ENCODE measurements at places on chromosomes 2 and 18.
A peak's percentile ranks its signal among the peaks of the same experiment; 100 is the strongest.

DNA sequence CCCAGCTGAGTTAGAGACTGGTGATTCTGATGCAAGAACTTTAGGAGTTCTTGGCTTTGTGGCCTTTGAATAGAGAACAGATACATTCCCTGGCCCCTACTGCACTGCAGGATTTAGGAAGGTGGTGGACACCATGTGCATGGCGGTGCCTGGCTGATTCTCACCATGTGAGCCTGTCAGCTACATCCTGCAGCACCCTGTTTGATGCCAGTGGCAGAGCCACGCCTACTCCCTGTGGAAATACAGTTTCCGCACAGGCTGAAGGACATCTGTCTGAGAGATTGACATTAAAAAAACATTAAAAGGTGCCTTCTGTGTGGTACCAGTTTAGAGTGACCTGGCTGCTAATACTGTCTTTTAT, 50.0 kb downstream of the KCNE4 start:
- DNase-seq = no peak

- no peak for DNase-seq
These were observed 100.9 kb downstream of the BAZ2B start for GRCh38 chr2:159515441-159515840.

GRCh38 chr2:207115715-207116364, 49.9 kb downstream of the KLF7 start:
- peak; percentile 14 for DNase-seq

DNA sequence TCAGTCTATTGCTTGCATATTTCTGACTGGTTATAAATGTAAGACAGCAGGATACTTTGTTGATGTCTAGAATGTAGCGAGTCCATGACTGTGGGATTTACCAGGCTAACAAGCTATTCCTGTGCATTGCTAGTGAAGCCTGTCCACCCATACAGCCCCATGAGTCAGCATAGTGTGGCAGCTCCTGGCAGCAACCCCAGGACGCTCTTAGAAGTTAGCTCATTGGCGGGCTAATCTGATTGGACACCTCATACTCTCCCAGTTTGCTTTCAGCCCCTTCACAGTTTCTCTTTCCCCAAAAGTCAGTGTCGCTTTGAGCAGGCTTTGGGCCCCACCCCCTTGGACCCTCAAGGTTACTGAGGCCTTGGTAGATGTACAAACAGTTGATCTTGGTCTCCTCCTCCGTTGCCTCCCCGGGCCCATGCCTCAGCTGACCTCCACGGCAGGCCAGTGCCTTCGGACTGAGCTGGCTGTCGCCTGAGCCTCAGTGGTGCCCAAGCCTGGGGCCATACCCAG, 48.0 kb downstream of the COA5 start:
- DNase-seq = peak; percentile 52

GRCh38 chr2:201128933-201129505, 13.1 kb downstream of the CFLAR start:
- no peak for DNase-seq

DNA sequence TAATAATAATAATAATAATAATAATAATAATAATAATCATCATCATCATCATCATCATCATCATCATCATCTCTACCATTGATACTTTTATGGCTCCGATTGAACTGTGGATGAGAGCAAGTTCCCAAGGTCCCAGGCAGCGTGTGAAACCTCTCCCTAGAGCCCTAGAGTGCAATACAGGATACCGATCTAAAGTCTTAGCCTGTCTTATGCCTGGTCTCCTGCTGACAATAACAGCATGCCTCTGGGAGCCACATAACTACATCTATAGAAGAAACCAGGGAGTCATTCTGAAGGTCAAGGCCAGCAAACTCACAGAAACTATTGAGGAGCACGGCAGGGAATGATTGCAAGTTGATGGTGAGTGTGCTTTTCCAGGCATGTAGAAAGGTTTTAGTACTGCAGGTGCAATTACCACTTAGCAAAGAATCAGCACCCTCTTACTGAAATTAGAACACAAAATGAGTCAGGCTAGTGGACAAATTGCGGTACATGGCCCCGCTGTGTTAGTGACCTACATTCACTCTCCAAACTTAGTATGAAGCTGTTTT, 457.2 kb upstream of the CDH20 start:
- no peak for DNase-seq

DNA sequence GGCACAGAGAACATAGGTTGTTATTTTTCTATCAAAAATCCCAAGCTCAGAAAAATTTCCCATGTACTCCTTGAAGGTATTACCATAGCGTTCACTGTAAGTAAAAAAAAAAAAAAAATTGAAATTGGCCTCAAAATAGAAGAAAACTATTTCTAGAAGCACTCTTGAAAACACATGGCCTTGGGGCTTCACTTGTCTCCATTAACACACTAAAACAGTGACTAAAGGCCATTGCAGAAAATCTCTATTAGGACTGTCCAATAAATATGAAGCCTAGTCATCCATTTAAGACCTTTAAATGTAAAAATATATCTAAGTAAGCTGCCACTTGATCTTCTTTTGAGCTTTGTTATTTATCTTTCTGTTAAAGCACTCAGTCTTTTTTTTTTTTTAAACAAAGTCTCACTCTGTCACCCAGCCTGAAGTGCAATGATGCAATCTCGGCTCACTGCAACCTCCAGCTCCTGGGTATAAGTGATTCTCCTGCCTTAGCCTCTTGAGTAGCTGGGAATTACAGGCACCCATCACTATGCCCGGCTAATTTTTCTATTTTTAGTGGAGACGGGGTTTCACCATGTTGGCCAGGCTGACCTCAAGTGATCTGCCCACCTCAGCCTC, 35.8 kb downstream of the CCDC68 start:
- DNase-seq = no peak

GRCh38 chr2:216426166-216426777, 14.0 kb downstream of the SMARCAL1 start:
- DNase-seq = peak; percentile 76

DNA sequence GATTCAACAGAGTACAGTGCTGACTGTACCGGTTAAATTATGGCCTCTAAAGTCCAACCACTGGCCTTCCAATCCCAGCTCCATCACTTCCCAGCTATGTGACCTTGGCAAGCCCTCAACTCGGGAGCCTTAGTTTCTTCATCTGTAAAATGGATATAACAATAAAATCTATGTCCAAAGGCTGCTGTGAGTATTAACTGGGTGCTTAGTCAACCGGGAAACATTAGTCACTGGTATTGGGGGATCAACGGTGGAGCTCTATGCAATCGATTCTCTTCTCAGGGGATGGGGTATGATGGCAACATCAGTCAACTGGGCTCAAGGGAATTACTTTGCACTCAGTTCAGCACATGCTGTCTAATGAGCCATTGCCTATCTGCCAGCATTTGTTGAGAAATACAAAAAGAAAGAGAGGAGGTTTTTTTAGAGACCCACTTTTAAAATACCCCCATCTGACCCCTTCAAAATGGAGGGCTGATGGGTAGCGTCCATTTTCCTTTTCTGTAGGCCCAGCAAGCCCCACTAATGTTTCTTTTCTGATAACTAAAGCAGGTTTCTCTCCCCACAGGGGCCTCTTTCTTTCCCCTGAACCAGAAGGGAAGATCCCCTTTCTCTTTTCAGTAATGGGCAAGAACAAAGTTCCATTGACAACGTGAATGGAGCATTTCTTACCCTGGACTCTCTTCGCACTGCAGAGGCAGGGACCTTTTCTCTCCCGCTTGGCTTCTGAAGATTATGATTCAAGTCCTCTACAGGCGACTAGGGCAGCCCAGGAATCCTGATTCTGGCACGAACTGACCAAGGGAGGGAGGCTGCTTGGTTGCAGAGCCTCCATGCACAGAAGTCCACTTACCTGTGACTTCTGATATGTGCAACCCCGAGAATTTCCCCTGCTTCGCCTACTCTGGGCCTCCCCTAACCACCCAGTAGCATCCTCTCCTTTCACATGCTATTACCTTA, 8.7 kb upstream of the AGFG1 start:
- no peak for DNase-seq

DNA sequence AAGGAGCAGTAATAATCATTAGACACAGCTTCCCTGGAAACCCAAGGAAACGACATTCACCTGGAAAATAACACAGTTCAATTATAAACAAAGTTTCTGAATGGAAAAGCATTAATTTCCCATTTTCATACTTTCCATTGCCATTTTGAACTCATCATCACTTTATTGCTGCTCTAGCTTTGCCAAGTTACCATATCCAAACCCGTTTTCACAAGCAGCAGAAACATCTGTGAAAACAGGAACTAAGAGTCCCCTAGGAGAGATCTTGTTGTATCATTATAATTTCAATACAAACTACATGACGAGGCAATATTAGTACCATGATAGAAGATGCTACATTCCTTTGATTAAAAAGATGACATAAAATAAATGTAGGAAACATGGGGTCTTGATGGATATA, 597.0 kb upstream of the NRXN1 start:
- DNase-seq = no peak

DNA sequence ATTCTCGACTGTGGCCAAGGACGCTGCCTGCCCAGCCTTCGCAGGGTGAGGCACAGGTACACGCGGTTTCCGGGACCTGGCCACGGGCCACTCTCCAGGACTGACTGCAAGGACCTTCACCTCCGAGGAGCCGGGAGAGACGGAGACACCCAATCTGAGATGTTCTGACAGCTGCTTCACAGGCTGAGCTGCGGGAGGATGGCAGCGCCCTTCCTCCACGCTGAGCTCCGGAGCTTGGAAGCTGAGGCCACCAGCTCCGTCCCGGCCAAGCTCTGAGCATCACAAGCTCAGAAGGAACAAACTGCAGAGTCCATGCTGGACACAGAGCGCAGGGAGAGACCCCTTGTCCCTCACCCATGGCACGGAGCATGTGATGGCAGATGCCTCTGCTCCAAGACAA, 71.1 kb upstream of the CTDP1 start:
- DNase-seq = no peak

GRCh38 chr2:215401896-215402379, 33.9 kb downstream of the FN1 start:
- DNase-seq = peak; percentile 91

DNA sequence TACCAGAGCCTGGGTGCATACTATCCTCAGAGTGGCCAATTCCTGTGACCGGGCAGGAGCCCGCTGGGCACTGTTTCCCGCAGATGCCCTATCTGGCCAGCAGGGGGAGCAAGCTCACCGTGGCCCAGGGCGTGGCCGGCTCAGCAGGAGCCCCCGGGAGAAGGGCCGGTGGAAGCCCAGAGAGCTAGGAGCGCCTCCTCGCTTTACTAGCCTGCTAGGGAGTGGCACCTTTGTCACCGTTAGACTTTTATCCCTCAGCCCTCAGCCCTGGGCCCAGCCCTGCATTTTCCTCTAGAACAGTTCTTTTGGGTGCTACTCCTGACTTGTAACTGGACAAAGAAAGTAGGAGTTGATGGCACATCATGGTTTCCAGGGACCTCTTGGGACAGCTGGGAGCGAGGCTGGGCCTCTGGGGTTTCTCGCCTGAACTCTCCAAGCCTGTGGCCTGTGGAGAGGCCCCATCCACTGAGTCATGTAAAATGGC, 24.0 kb downstream of the TMEM177 start:
- peak; percentile 14 for DNase-seq

DNA sequence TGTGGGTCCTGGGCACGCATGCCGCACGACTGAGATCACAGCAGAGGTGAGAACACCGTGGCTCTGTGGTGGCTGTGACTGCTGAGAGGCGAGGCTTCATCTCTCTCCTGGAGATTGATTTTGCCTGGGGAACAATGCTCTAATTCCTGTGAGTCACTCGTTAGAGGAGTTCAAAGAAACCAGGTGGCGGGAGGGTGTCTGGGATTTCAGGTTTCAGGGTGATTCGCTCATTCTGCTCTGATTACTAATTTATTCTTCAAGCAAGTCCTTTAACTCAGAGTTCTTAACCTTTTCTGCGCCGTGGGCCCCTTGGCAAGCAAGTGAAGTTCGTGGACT, 56.3 kb downstream of the GLI2 start:
- no peak for DNase-seq

GRCh38 chr2:233448575-233448974, 94.3 kb downstream of the DGKD start:
- DNase-seq = no peak

All from GM04504 (cell line).